ENCODE measurements at places on chromosomes 5 and 9.
A peak's percentile ranks its signal among the peaks of the same experiment; 100 is the strongest.

GRCh38 chr9:134774410-134774809 lies 106.2 kb upstream of the FCN2 start:
- DNase-seq = no peak

GRCh38 chr9:109922617-109923470 lies 142.8 kb downstream of the PALM2AKAP2 start:
- DNase-seq = no peak

DNA sequence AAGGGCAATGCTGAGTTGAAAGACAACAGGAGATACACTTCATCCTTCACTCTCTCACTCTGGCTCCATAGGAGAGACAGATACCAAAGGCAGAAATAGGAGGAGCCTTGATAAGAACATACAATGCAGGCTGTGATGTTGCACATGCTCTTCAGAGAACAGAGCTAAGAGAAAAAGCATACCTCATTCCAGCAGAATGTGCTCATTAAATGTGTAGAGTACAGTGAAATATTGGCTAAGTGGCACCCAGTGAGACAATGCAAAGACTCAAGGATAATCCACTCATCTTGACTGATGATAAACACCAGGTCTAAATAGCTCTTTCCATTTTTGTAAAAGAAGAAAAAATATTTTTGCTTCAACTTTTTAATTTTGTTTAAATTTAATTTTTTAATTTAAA lies 139.7 kb downstream of the OR2K2 start:
- no peak for DNase-seq

GRCh38 chr5:135013445-135013844 lies 20.6 kb downstream of the PITX1 start:
- no peak for DNase-seq

DNA sequence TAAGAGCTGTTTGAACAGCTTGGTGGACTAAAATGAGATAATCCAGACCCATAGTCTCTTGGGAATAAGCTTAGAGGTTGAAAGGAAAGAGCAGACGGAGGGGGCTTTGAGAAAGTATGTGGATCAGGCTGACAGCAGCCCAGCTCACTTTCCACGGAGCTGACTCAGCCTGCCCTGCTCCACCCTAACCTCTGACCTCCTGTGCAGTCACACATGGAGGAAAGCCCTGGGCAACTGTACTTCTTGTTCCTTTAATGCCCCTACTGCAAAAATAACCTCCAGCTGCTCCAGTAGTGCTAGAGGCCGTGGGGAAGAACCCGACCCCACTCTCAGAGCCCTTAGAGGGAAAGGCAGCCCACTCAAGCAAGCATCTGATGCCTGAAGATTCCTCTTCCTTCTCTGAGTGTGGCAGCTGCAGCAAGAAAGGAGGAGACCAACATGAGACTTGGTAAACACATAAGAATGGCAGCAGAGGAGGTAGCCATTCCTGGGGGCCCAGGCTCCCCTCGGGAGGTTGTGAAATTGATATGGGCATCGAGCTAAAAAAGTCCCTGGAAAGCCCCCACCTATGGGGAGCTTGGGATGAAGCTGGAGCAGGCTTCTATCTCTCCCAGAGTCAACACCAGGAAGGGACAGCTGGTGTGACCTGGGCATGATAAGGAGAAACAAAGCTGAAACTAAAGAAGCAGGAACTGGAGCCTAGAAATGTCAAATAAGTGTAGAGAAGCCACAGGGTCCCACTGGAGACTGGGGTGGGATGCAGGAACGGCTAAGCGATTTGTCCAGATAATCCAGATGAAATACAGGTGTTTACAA lies 204.3 kb downstream of the PIK3R1 start:
- DNase-seq = no peak

DNA sequence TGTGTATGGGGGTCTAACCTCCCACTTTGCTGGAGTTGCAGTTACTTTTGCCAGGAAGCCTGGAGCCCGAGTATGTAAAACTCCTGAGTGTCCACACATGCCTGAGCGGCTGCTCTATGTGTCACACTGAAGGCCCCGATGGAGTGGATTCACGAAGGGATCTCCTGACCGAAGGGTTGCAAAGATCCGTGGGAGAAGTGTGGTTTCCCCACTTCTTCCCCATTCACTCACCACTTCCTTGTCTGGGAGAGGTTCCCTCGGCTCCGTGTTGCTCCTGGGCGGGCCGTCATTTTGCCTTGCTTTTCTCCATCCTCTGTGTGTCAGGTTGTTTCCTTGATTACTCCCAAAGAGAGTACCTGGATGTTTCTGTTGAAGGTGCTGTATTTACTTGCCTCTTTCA lies 16.2 kb upstream of the IL3 start:
- DNase-seq = no peak

GRCh38 chr9:966870-967269 lies 9.6 kb upstream of the DMRT3 start:
- DNase-seq = no peak

GRCh38 chr9:97413462-97413861 lies 1.6 kb downstream of the TDRD7 start:
- no peak for DNase-seq

- DNase-seq = no peak
These were observed 55.2 kb upstream of the TMEM252 start for GRCh38 chr9:68595868-68596267.

DNA sequence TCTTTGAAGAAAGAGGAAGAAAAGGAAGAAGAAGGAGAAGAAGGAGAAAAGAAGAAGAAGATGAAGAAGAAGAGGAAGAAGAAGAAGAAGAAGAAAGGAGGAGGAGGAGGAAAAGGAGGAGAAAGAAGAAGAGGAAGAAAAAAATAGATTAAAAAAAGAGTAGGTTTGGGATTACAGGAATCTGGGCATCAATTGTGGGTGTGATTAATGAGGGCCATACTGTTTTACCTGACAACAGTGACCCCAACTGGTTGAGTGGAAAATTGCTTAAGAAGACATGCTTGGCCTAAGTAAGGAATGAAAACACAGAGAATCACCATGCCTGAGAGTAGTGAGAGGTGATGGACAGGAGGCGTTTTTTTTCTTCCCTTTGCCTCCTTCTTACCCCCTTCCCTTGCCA lies 114.6 kb downstream of the FAM170A start:
- DNase-seq = no peak

DNA sequence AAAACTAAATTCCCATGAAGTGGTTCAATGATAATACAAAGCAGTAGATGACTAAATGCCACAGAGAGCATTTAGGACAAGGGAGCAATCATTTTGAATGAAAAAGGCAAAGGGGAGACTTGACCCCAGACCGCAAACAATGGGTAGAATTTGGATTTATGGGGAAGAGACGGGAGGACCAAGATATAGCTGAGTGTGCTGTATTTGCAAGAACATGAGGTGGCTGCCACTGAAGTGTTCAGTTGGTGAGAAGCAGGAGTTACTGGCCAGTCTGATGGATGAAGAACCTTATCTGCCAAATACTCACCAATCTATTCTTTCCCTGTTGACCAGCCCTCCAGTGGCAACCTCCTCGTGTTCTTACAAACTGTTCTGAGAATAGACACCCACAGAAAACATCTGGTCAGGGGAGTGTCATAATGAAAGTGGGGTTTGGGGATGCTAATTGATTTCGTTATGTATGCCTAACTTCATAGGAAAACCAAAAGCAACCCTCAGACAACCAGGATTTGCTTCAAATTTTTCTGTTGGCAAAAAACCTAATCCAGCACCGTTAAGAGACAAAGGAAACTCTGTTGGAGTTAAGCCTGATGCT lies 19.8 kb downstream of the TDRD7 start:
- DNase-seq = no peak

DNA sequence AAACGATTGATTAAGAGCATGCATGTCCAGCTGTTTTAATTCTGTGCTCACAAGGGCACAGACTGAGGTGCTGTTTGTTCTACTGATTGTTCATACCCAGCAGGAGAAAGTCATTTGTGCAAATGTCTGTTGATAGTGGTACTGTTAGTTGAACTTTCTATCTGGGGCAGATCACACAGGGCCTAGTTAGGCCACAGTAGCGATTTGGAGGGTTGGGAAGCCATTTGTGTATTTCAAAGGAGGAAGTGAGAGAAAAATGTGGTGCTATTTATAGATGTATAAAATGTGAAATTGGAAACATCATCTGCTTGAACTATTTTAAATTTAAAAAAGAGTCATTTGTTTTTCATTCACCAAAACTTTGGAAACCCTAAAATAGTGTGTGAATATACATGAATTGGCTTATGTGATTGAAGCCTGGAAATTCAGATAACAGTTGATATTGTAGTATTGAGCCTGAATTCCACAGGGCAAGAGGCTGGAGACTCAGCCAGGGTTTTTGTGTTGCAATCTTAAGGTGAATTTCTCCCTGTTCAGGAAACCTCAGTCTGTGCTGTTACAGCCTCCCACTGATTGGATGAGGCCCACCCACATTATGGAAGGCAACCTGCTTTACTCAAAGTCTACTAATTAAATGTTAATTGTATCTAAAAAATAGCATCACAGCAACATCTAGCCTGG lies 162.0 kb upstream of the CDKN2B start:
- DNase-seq = no peak

GRCh38 chr9:133303266-133304157 lies 28.5 kb upstream of the ABO start:
- DNase-seq = no peak

DNA sequence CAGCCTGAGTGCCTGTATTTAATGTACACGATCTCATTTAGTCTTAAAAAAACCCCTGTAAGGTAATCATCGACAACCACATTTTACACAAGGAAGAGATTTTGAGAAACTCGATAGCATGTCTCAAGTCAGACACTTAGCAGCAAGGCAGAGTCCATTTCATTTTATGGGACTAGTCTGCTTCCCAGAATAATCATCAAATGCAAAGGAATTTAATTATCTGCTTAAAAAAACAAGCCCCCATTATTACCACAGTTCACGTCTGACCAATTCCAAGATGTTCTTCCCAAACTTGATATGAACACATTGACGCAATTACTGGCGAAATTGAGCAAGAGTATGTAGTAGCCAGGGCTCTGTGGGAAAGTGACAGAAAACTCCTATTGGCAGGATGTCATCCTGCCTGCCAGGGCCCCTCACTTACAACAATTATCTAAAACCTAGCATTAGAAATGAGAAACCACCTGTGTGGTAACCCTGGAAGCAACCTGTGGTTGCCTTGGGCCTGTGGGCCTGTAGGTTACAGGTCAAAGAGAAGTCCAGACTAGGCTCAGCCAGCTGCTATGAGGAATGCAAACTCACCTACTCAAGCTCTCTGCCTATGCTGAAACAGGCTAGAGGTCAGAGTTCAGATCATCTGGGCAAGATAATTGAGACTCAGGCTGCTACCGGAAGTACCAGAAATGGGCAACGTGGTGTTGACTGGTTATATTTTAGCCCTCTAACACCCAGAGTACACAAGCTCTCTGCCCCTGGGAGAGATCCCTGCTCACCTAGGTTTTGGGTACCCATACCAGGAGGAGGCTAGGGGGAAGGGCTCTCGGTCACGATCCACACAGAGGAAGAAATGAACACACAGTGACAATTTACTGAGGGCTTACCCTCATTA lies 1.6 kb downstream of the B4GALT1 start:
- no peak for DNase-seq

GRCh38 chr9:98766586-98766985 lies 29.8 kb downstream of the ANKS6 start:
- DNase-seq = no peak

DNA sequence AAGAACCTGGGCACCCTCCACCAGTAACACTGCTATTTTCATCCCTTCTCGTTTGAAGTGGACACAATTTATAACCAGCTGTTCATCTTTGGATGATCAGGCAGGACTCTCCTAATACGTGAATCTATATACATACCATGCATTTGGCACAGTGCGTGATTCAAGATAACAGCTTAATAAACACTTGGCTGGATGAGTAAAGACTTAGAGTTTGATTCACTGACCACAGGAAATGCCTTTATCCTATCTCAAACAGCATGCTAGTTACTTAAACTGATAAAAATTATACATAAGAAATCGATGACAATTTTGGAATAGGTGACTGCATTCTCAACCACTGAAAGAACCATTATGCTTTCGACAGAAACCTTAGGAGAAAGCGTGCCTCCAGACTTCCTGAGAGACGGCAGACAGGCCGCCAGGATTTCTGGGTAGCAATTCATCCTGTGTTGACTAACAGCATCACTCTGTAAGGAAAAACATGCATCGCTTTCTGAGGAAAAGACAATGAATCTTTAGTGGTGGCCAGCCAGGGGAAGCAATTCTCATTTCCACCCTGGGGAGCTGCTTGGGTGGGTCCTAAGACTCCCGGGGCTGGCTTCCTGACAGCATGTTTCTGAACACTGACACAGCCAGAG lies 9.7 kb downstream of the MRPL36 start:
- no peak for DNase-seq

DNA sequence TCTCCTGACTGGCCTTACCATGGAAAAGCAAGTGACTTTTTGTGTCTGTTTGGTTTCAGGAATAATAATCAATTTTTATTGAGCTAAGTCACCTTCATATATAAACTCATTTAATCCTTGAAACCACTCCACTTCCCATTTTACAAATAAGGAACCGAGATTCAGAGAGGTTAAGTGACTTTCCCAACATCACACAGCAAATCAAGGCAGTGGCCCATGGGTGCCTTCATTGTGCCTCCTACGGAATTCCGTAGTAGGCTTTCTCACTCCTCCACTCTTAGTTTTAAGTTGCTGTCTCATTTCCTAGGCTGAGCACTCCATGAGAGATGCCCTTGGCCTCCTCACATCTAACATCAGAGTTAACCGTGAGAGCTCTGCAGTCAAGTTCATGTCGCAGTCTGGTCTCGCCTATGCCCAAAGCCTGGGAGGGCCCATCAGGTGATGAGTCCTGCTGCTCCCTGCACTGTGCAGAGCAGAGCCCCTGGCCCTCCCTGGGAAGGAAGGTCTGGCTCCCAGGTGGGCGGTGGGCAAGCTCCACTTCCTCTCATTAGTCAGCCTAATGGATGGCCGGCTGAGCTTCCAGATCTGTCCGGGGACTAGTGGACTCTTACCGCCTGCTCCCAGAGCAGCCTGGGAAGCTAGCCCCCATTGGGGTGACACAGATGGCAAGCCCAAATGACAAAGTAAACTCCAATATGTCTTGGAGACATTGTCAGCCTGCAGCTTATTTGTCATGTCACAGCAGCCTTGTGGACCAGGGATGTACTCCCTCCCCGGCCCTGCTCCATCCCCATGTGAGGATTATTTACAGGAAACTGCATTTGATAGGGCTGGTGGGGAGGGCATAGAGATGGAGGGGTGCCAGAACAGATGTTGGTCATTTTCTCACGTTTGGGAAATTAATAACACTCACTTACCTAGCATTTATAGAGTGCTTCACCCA lies 123.4 kb downstream of the MVB12B start:
- DNase-seq = no peak

DNA sequence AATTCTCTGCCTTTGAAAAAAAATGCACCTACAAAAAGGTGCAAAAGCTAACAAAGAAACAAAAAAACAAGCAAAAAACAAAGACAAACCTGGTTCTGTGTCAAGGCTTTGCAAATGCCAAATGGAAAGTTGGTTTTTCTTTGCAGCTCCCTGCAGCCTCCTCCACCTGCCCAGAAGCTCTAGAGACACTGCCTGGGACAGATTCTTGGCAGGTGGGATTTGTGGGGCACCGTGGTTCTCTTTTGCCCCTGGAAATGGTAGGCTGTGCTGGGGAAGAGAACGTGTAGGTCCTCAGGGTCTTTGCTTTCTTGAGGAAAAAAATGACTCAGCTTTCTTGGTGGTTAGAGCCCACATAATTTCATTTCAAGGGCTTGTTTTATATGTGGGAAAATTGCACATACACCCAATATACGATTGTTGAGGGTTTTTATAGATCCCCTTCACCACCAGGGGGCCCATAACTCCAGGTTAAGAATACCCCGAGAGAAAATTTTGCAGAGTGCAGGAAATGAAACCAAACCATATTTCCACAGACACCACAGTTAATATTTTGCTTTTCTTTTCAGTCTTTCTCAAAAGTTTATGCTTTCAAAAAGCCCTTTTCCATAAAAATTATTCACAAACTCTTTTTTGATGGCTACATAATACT lies 58.7 kb downstream of the NXNL2 start:
- DNase-seq = peak; percentile 63

- no peak for DNase-seq
These were observed 44.5 kb downstream of the SEMA4D start for GRCh38 chr9:89453452-89453851.

All from stimulated activated CD4-positive, alpha-beta T cell treated with anti-CD3 and anti-CD28 coated beads, Interleukin-12 subunit alpha, Interleukin-12 subunit beta, amount 100 ng/mL, for 48 hours (primary cell).